ENCODE measurements at places on chromosomes 2 and 18.

- DNase-seq: no peak
These were observed 545.9 kb upstream of the GCFC2 start for GRCh38 chr2:76256458-76257088.

DNA sequence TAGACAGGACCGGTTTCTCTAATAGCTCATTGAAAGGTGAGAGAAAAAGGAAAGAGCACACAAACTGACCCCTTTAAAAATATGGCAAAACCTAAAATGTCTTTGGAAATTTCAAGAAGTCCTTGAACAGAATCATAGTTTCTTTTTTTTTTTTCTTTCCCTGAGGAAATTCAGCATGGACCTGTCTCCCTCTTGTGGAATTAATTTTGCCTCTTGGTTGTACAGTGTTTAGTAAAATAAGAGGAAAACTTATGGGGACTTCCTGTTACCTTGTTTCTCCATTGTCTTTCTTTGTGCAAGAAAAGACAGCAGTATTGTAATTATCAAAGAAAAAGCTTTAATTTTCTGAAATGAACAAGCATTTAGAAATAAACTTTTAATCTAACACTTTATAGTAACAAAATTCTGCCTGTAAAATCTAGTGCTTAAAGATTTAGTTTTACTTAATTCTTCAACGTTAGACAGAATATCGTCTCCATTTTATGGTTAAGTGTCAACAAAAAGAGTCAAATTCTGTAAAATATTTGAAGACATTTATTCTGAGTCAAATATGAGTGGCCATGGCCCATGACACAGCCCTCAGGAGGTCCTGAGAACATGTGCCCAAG, 176.3 kb upstream of the NABP1 start:
- no peak for DNase-seq

DNA sequence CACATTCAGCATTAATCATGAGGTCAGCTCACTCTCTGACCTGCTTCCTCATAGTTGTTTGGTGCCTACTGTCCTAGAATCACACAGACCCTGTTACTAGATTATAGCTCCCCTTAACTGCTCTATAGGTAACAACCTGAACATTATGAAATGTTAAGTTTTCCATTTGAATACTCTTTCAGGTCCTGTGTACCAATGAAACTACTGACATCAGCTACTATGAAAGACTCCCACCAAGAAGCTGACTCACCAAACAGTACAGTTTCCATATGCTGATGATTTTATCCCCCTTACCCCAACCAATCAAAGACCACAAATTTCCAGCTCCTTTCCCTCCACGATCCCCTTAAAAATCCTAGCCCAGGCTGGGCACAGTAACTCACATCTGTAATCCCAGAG, 56.3 kb downstream of the SRBD1 start:
- no peak for DNase-seq

GRCh38 chr2:191593622-191594385, 84.1 kb upstream of the NABP1 start:
- no peak for DNase-seq

- peak; percentile 33 for DNase-seq
These were observed 495 bp downstream of the TMEM169 start for GRCh38 chr2:216082117-216082711.

DNA sequence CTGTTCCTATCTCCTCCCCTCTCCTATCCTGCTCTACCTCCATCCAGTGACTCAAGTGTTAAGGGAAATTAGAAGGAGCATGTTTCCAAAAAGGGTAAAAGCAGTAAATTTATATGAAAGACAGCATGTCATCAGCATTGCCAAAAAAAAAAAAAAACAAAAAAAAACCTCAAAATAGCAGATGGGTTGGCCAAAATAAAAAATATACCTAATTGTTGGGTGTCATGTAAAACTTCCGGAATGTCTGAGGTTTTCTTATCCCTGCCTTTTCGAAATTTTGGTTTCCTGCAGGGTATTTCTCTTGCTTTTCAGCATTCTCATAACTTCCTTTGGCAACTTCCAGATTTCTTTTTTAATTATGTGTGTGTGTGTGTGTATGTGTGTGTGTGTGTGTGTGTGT, 241.6 kb upstream of the FN1 start:
- DNase-seq: no peak

GRCh38 chr2:144999071-144999875, 479.4 kb upstream of the ZEB2 start:
- no peak for DNase-seq

DNA sequence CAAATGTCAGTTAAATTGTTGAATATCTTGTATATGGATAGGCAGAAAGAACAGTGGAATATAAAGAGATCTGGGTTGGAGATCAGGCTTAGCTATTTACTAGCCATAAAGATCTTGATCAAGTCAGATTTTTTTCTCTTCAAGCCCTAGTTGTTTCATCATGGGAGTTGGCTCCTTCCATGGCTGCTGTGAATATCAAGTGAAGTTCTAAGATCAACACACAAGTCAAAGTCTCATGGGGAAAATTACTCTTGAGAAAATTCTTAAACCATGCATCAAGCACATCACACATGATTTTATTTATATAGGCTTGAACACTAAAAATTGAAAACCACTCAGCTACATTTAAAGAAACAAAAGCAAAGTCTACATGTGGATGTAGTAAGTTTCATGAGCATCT, 79.8 kb downstream of the C1D start:
- no peak for DNase-seq

DNA sequence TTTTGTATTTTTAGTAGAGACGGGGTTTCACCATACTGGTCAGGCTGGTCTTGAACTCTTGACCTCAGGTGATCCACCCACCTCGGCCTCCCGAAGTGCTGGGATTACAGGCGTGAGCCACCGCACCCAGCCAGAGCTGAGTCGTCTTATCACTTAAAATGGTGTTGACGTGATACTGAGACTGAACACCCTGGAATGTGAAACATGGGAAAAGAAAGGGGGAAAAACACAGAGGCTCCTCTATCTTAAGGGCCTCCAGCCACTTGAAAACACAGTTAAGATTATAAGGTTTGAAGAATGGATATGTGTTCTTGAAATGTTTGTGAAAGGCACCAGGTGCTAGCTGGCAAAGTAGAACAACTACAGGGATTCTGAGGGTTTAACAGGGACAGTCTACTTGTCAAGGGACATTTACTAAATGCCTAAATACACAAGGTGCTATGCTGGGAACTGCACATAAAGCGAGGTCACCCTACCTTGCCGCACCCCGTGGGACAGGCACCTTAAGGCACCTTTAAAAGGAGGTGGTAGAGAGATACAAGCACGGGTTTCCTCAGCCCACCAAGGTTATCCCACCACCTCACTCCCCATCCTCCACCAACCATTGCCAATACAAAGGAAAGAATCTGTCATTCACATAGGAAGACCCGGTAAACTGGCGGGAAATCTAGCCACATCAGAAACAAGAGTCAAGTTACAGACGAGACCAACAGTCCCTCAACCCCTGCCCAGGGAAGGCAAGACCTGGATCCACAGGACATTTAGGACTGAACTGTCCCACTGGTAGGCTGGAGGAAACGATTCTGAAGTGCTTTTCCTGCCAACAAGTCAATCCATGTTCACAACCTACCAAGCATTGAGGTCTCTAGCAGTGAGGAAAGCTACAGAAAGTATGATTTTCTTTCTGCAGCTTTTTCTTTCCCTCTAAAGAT, 43.4 kb downstream of the STK39 start:
- peak; percentile 73 for DNase-seq

DNA sequence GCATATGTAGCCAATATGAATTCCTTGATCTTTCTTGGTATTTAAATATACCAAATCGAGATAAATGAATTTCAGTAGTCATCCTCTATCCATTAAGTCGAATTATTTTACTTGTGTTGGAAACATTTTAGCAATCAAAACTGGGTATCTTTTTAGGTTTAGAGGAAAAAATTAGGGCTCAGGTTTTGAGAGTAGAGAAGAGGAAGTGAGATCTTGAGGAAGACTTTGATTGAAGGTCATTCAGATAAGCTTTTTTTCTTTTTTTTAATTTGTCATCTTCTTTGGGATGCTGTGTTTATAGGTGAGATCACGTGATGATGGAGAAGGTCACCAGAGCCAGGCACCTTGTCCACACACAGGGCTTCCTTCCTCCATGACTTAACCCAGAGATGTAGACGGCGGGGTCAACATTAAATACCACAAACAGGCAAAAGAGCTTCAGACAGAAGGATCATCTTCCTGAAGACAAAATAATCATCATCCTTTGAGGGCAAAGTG, 750.1 kb downstream of the RNF144A start:
- no peak for DNase-seq

DNA sequence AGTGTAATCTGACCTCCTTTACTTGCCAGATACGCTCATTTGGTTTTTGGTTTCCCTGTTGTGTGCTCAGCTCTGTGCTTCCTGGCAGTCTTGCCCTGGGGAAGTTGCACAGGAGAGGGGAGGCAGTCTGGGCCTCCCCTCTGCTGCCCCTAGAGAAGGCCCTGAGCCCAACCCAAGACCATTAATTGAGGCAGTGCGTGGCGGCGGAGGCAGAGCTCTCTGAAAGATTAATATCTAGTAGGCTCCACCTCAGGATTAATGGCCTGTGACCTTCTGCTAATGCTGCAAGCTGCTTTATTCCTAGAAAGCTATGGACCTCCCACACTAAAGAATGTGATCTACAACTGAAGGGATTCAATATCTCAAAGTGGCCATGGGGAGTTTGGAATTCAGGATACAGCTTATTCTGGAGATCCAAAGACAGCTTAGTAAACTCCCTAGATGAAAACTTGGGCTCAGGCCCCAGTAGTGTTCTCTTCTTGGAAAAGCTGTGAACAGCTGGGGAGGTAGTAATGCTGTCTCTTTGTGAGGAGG, 41.4 kb upstream of the MAPRE2 start:
- peak; percentile 28 for DNase-seq

- no peak for DNase-seq
These were observed 1480.0 kb downstream of the LRP1B start for GRCh38 chr2:140650825-140651224.
